Activated CD4-positive, alpha-beta T cell treated with anti-CD3 and anti-CD28 coated beads, Interleukin-2, amount 50 U/mL, for 24 hours (primary cell): ENCODE measurements at places on chromosomes 3 and 15.

- DNase-seq: no peak
Observed at GRCh38 chr3:188693435-188693834, 478.3 kb upstream of the TPRG1 start.

DNA sequence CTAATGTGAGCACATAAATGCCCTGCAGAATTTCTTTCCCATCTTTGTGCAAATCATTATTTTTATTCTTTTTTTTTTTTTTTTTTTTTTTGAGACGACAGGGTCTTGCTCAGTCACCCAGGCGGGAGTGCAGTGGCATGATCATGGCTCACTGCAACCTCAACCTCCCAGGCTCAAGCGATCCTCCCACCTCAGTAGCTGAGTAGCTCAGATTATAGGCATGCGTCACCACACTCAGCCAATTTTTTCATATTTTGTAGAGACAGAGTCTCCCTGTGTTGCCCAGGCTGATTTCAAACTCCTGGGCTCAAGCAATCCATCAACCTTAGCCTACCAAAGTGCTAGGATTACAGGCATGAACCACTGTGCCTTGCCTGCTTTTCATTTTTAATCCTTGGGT, 22.9 kb downstream of the DAG1 start:
- DNase-seq: no peak

GRCh38 chr15:41982133-41982930, 10.0 kb upstream of the EHD4 start:
- DNase-seq: no peak

DNA sequence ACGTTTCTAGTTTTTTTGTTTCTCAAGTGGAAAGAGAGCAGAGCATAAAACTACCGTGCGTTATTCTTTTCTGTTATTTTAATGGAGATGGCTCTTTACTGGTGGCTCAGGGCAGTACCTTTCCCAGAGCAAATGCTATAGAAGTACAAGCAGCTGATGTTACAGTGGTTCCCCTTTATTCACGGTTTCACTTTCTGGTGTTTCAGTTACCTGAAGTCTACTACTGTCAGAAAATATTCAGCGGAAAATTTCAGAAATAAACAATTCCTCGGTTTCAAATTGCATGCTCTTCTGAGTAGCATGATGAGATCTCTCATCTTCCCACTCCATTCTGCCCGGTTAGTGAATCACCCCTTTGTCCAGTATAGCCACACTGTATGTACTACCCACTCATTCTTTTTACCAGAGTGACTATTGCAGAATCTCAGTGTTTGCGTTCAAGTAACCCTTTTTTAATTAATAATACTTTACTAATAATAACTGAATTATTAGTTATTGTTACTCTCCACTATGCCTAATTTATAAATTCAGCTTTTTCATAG, 597.5 kb upstream of the ROBO2 start:
- DNase-seq: no peak

DNA sequence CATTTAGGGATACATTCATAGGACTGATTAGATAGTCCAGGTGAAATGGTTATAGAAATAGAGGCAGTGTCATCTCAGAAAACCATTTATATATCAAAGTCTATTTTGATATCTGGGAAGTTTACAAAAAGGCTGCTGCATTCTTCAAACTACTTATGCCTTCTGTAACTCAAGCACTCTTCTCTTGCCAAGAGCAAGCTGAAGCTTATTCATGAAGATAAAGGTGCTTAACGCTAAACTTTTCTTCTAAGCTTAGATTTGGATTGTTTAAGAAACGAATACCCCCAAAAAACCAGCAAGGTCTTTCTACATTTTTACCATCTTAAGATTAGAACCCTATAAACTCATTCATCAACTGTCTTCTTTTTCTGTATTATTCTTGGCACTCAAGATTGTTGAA, 23.3 kb upstream of the USF3 start:
- no peak for DNase-seq

DNA sequence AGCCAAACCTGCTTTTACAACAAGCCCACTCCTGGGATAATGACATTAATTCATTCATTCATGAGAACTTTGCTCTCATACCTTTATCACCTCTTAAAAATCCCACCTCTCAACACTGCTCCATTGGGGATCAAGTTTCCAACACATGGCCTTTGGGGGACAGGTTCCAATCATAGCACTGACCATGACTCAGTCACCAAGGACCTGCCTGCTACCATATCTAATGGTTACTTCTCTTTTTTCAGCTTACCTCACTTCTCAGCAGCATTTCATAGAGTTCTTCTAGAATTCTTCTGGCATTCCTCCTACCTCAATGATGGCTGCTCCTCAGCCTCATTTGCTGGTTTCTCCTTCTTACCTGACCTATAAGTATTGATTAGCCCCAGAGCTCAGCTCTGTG, 36.9 kb upstream of the RYK start:
- no peak for DNase-seq

GRCh38 chr3:9715764-9716437, 12.3 kb downstream of the CPNE9 start:
- DNase-seq: no peak

DNA sequence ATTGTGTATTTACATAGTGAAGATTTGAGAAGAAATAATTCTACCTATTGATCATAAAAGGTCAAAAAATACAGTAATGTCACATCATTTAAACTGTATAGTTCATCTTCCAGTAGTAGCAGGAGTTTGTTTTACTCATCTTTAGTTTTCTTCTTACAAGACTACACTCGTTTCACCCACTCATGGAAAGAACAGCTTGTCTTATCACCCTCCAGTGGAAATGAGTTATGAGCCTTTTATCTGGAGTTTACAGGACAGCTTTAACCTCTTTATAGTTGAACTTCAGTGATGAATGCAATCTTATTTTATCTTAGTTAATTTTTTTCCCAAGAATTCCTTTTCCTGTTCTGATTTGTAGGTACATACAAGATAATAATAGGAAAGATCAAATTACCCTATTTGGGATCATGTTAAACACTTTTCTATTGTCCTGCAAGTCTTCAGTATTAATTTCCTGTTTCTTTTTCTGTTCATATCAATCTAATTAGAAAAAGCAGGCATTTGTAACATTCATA, 36.8 kb downstream of the RBMS3 start:
- no peak for DNase-seq

GRCh38 chr3:15120986-15121385, 22.0 kb upstream of the RBSN start:
- no peak for DNase-seq

- no peak for DNase-seq
Observed at GRCh38 chr3:162492446-162493081, 996.0 kb downstream of the OTOL1 start.

GRCh38 chr3:25513642-25514266, 85.7 kb downstream of the RARB start:
- DNase-seq: no peak

DNA sequence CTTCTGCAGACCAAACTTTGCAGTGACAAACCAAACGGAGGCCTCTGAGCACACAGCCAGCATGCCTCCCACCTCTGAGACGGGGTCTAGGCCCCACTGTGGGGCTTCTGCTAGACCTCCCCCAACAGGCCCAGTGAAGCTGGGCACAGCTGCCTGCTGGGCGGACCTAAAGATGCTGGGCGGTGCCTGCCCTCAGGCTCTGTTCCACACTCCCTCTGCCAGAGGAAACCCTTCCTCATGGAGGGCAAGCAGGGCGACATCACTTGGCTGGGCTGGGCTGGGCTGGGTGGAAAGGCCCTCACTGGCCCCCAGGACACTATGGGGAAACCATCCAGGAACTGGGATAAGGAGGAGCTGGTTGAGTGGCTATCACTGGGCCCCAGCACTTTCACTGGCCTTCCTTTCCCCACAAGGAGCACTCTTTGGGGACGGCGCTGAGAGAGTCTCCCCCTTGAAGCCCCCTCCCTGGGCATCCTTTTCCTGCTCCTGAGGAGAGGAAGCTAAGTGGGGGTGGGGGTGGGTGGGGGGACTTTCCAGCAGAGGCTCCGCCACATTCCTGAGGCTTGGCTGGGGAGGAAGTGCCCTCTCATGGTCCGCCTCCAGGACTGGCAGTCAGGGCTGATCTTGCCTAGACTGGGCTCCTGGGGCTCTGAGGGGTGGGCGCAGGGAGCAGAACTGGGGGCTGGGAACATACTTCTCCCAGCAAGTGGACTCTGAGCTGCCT, 98.1 kb upstream of the HACD2 start:
- DNase-seq: no peak

DNA sequence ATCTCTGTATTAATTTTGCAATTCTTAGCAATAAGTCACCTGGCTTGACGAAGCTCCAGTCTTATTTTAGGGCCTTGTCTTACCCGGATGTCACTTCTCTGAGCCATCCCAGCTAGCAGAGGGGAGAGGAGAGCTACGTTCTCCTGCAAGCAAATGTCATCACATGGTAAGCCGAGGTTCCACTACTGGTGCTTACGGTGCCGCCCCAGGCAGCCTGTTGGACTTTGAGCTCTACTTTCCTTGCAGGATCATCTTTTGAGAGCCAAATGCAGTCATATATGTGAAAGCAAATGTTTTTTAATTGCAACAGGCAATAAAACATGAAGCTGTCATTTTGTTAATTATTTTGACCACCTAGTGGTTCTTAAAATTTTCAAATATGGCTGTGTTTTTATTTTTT, 140.9 kb downstream of the FAM43A start:
- no peak for DNase-seq

DNA sequence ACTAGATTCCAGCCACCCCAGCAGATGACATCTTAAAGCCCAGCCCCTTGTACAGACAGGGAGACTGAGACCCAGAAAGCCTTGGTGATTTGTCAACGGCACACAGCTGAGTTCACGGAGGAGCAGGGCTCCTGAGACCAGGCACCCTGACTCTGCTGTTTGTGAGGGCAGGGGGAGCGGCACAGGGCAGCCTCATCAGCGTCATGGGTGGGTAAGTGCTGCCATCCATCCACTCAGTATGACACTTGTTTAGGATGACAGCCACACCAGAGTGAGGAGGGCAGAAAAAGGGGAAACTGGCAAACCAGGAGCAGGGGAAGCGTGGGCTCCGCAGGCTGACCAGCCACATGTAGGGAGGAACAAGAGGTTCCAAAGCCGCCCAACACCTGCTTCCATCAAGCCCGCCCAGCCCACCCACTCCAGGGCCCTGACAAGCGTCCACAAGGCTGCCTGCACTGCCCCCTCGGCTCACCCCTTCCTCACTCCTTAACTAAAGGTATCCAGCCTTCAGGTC, 19.9 kb downstream of the RBPMS2 start:
- no peak for DNase-seq

- DNase-seq: no peak
Observed at GRCh38 chr3:40661284-40661683, 136.5 kb downstream of the ZNF621 start.

DNA sequence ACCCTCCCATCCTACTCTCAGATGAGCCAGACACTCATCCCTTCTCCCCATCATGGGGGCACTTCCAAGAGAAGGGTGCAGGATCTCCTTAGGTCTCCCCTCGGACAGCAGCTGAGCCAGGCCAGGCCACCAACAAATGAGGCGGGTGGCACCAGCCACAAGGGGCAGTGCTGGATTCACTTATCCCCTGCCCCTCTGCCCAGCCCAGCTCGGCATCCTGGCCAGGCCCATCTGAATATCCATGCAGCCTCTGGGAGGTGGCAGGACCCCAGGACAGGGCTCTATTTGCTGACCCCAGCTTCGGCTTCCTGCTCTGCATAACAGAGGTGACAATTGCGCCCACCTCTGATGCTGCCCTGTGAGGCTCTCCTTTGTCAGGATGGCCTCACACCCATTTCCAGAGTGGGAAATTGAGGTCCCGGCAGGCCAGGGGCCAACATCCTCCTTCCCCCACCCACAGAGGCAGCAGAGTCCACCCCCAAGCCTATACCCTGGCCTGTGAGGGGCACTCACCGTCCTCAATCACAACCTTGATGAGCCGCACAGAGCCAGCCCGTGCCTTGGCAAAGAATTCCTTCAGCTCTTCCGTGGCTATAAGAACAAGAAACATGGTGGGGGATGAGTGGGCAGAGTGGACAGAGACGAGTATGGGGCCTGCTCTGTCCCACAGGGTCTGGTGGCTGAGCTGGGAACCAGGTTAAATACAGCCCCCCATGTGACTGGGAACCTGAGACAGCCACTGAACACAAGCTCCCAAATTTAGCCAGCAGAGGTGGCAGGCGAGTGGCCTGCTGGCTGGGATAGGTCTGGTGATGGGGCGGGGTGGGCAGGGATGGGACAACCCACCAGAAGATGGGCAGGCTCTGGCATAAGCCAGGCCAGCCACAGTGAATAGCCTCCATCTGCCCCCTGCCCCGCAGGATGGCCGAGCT, 4.2 kb downstream of the TWF2 start:
- no peak for DNase-seq

- DNase-seq: no peak
Observed at GRCh38 chr3:101722394-101723173, 1.8 kb upstream of the CEP97 start.

DNA sequence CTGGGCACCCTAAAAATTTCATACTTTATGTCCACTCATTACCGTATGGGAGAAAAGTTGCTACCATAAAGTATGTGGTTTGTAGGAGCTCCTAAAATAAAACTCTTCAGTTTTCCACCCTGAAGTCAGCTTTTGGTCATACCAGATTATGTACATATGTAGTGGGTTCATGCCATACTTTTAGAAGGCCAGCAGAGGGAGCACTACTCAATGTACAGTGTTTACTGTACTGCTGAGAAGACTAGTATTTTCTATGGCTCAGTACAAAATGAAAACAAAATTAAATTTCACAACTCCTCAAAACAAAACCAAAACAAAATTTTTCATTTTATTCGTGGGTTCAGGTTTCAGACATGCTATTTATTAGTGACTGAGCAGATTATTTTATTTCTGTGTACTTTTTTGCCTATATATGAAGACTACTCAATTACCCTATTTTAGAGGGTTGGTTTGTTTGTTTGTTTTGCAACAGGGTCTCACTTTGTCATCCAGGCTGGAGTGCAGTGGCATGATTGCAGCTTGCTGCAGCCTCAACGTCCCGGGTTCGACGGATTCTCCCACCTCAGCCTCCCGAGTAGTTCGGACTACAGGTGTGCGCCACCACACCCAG, 24.3 kb downstream of the NXPE3 start:
- DNase-seq: peak; percentile 70

GRCh38 chr3:39907981-39908380, 98.6 kb downstream of the MYRIP start:
- no peak for DNase-seq

GRCh38 chr15:49848282-49848724, 227.5 kb downstream of the DTWD1 start:
- DNase-seq: no peak

DNA sequence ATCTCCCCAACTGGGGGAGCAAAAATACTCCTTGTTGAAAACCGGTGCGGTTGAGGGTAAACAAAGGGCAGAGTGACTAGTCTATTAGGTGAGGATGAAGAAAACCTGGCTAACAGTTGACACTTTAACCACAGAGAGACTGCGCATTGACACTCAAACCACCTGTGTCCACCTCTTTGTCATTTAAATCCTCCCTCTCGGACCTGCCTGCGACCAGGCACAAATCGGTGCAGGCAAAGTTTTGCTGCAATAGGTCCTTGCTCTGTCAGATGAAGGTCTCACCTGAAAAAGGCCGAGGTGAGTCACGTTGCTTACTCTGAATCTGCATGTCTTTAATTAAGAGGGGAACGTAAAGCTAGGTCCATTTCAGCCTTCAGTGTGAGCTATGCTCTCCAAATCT, 494.1 kb upstream of the DPPA4 start:
- DNase-seq: no peak
